ENCODE measurements at places on chromosomes 7 and 10. TPM values are rescaled to one million over a fixed set of nuclear protein-coding genes. Genes with fewer than 3 reads are reported as not detected.

DNA sequence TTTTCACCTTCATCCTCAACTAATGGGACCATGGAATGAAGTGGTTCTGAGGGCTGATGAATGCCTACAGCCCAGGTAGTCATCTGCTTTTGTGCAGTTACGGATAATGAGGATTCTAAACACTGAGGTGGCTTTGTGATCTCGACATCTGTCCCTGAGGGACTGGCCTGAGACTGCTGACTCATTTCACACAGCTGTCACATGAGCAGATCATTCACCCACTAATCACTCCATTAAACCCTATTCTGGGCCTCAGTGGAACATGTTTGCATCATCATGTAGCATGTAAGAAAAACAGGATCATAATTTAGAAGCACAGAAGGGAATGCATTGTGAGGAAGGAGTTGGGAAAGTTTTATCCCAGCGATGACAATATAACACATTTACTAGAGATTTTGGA, 79.4 kb upstream of the FEZF1 start:
- no peaks in the 10 kb centered on the region for H3K27me3 ChIP-seq
- H3K4me3 ChIP-seq = no peak overlapping the region
- H3K4me1 ChIP-seq = no peaks in the 10 kb centered on the region

The COL13A1 gene
- total RNA-seq = 22.6 TPM

DNA sequence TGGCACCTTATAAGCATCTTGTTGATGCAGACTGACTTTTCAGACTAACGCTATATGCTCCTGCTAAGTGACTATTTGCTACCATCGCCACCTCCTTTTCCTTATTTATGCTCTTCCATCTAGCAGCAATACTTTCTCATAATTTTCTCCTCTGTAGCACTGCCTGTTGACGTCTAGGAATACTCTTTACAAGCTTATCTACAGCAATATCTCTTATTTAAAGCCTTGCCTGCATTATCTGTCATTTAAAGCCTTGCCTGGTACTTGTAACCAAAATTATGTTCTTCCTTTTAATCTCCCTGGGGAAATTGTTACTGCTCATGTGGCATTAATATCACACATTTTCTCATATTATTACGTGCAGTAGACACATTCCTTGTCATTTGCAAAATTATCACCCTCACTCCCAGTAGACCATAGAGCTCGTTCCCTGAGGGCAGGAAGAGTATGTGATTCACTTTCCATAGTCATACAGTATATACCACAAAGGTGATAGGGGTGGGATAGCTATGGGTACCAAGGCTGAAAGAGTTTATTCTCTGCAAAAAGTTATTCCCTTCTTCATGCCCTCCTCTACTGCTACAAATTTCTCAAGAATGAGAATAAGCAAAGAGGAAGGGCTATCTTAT, 359.7 kb upstream of the PCDH15 start:
- no peak for DNase-seq
- H3K36me3 ChIP-seq = no peaks in the 10 kb centered on the region
- no peak overlapping the region for H3K4me3 ChIP-seq
- H3K27me3 ChIP-seq = no peaks in the 10 kb centered on the region

The NCF1 gene
- 0.80 TPM for total RNA-seq

DNA sequence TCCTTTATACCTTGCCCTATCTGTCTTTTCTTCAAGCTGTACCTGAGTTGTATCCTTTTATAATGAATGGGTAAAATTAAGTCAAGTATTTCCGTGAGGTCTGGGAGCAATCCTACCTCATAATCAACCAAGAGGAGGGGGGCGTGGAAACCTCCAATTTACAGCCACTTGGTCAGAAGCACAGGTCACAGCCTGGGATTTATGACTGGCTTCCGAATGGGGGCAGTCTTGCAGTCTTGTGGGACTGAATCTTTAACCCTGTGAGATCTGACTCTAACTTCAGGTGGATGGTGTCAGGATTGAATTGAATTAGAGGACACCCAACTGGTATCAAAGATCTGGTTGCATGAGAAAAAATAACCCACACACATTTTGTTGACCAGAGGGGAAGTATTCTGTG, 23.5 kb upstream of the KCNMA1 start:
- H3K36me3 ChIP-seq = no peaks in the 10 kb centered on the region
- H3K4me1 ChIP-seq = peaks cover 3% of the 10 kb centered on the region
- H3K27ac ChIP-seq = no peak overlapping the region
- H3K27me3 ChIP-seq = no peaks in the 10 kb centered on the region
- no peak overlapping the region for H3K4me3 ChIP-seq

The MKX gene
- total RNA-seq = 0.80 TPM

The FAM13C gene
- total RNA-seq = 57.9 TPM

All from endothelial cell (in vitro differentiated cells).